NCI-H2081 (cell line): ENCODE measurements at places on chromosomes 16 and 17.

GRCh38 chr17:19579867-19580565 lies 46.4 kb downstream of the SLC47A1 start:
- DNase-seq: no peak

- peak; percentile 1 for DNase-seq
These were observed 18.8 kb downstream of the NCBP3 start for GRCh38 chr17:3827124-3827773.

- DNase-seq: no peak
These were observed 1.1 kb downstream of the ELOB start for GRCh38 chr16:2775765-2776499.

DNA sequence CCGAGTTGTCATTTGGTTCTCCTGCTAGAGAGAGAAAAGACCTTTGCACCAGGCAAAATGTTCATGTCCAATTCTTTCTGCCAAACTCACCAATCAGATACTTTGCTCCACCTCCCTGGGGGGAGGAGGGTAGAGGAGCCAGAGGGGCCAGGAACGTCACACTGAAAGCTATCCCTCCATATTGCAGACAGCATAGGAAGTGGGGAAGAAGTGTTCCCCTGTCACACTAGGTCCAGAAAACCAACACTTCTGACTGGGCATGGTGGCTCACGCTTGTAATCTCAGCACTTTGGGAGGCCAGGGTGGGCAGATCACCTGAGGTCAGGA lies 9.5 kb downstream of the HSD17B2 start:
- no peak for DNase-seq

GRCh38 chr17:29772981-29773380 lies 150.3 kb upstream of the CORO6 start:
- DNase-seq: no peak
